ENCODE measurements at places on chromosomes 2 and 18.
A peak's percentile ranks its signal among the peaks of the same experiment; 100 is the strongest.

- no peak for DNase-seq
These were observed 10.0 kb upstream of the GPR55 start for GRCh38 chr2:230935130-230935430.

DNA sequence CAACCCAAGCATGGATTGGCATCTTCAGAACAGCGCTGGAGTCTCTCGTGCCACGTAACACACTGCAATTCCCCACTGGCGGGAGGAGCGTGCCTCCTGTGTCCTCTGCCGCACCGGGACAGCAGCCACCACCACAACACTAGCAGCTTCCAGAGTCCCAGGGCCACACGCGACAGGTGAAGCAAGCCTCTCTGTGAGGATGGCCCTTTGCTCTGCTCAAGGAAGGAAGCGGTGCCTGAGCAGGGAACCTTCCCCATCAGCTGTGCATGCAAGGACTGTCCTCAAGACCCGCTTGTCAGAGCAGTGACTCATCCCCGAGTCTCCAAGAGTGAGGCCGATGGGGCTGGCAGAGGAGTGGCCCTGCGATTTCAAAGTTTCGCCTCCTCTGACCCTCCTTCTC, 44.0 kb downstream of the TTC32 start:
- no peak for DNase-seq

GRCh38 chr2:41600460-41600859, 447.4 kb upstream of the PKDCC start:
- DNase-seq: no peak

- DNase-seq: no peak
These were observed 133.3 kb downstream of the CDH2 start for GRCh38 chr18:28043631-28044030.

- DNase-seq: peak; percentile 88
These were observed 836 bp downstream of the DTNA start for GRCh38 chr18:34710934-34711333.

DNA sequence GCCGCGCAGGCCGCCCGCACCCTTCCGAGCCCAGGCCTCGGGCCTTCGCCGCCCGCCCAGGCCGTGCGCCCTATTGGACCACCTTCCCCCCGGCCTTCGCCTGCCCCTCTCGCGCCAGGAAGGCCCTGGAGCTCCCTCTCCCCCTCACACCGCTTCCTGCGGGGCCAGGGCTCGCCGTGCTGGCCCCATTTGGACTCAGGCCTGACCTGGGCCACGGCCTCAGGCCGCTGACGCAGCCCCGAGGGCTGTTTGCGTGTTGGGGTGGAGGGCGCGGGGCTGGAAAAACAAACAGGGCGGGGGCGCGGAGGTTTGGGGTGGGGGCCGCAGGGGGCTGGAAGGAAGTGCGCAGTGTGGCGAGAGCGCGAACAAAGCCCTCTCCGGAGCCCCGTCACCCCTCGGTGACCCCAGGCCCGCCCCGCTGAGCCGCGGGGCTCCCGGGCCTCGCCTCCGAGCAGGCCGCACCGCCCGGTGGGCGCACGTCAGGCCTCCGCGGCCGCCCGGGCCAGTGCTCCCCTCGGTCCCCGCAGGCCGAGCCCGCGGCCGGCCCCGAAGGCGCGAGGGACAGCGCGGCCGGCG, 12.3 kb upstream of the SIX3 start:
- DNase-seq: no peak

DNA sequence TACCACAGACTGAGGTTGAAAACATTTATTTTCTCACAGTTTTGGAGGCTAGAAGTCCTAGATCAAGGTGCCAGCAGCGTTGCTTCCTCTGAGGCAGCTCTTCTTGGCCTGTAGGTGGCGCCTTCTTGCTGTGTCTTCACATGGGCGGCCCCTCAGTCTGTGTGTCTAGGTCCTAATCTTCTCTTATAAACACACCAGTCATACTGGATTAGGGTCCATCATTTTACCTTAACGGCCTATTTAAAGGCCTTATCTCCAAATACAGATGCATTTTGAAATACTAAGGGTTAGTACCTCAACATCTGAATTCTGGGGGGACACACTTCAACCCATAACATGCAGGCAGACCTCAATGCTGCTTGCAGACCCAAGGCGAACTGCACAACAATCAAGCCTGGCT, 4.4 kb upstream of the RMC1 start:
- peak; percentile 52 for DNase-seq

GRCh38 chr2:240203031-240203787, 62.8 kb upstream of the OTOS start:
- no peak for DNase-seq

DNA sequence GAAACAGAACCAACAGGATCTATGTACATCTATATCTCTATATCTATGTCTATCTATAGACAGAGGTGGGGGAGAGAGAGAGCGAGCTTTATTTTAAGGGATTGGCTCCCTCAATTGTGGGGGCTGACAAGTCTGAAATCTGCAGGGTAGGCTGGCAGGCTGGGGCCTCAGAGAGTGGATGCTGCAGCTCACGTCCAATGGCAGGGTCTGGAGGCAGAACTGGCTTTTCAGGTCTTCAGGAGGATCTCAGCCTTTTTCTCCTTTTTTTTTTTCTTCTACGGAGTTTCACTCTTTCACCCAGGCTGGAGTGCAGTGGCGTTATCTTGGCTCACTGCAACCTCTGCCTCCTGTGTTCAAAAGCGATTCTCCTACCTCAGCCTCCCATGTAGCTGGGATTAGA, 77.2 kb downstream of the ARL4C start:
- no peak for DNase-seq

DNA sequence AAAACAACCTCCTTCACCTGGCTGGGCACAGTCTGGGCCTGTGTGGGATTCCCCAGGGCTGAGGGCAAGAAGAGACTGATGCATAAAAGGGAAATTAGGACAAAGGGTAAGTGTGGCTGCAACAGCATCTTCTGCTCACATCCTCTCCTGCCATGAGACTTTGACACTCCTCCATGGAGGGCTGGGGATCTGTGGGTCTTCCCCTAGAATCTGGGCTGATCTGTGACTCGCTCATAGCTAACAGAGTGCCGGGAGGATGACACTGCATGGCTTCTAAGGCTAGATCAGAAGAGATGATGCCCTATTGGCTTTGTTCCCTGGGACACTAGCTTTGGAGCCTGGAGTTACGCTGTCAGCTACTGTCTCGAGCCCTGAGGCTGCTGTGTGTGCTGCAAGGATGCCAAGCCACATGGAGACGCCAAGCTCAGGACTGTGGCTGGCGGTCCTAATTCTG, 24.3 kb downstream of the MOCOS start:
- no peak for DNase-seq

DNA sequence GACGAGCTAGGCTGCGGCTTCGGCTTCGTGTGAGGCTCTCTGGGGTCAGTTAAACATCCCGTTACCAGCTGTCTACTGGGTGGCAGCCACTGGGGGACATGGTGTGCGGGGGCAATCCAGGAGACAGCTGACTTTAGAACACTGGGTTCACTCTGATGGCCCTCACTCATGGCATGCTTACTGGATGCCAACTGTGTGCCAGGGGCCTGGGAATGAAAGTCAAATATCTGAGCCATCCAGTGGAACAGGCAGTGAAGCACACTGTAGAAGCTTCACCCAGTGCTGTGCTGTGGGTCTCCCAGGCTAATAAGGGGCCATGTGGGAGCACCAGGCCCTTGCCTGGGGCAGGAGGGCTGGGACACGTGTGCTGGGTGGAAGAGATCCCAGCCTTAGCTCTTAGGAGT, 48.3 kb downstream of the GLI2 start:
- no peak for DNase-seq

- DNase-seq: peak; percentile 31
These were observed 1490.2 kb upstream of the SLC39A10 start for GRCh38 chr2:194166818-194167217.

DNA sequence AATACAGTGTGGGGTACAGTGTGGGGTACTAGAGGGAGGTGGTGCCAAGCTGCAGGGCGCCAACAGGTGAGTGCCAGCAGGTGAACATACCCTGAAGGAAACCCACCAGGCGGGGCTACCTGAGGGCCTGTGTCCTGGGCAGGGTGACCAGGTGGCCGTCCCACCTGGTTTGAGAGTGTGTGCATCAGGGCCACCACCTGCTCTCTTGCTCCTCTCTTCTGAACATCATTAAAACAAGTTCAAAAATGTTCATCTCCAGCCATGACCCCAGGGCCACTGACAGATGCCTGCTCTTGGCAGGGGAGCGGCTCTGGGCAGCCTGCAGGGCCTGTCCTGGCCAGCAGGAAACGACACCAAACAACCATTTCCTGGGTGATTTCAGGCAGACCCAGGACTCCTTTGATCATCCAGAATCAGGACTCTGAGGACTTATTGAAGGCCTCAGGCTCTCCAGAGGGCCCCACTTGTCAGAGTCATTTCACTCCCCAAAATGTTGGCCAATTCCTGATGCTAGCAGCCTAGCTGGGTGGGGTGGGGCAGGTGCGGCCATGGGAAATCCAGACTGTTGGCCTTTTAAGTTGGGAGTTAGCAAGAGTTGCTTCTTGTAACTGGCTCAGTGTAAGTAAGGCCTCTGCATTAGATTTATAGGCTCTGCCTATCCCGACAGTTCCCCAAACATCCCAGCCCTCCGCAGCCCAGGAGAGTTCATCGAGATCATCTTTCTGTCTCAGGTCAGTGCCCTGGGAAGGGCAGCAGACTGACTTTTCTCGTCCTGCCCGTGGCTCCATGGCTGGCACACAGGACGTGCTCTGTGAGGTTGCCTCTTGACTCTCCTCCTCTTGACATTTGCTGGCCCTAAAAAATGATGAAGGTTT, 111.5 kb upstream of the ZNF236 start:
- no peak for DNase-seq

- DNase-seq: no peak
These were observed 65.4 kb downstream of the LRRFIP1 start for GRCh38 chr2:237692601-237693290.
